ENCODE measurements at places on chromosomes 2 and 18.

- no peak for DNase-seq
Observed at GRCh38 chr2:187493877-187494568, 46.0 kb upstream of the CALCRL start.

DNA sequence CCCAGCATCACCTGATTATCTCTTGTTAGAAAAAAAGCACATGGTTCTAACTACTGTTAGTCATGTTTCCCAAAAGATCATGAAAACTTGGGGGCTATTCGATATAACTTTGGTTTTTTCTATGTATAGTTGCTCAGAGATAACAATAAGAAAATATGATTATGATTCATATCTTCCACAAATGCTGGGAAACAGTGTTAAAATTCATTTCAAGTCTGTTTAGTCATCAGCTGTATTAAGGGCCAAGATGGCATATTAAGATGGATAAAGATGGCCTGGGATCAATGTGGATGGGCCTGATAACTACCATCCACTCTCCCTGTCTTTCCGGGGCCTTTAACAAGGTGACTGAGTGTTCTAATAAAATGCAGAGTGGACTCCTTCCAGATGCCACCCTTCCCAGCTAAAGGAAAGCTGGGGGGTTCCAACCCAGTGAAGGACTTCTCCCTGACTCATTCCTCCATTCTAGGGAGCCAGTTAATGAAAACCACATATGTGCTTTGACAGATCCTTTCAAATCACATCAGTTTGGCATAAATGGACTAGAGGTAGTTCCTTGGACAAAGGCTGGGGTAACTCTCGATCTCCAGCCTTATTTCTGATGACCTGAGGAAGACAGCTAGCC, 221.6 kb downstream of the VAPA start:
- no peak for DNase-seq

GRCh38 chr2:86520153-86520552, 43.1 kb downstream of the CHMP3 start:
- DNase-seq = no peak

GRCh38 chr2:165311949-165312348, 72.7 kb downstream of the SCN2A start:
- no peak for DNase-seq

- DNase-seq = no peak
Observed at GRCh38 chr18:27724362-27724761, 452.6 kb downstream of the CDH2 start.

- no peak for DNase-seq
Observed at GRCh38 chr18:49886891-49887764, 73.8 kb upstream of the ACAA2 start.

DNA sequence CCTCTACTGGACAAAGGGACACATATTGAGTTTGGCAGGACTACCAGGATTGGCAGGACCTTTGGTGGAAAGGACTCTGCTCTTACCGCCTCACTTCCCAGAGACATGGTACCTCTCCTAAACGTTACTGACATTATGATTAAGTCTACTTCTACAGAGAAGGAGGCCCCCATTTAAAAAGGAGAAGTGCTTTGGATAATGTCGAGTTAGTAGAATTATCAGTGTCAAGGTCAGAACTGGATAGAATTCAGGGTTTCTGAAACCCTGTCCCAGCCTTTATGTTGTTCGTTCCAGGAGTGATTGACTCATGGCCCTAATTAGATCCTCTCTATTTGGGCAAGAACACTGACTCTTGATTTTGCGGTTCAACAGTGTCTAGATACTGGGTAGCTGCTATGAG, 45.8 kb downstream of the LRRTM1 start:
- DNase-seq = peak; percentile 75

GRCh38 chr2:40244675-40245074, 207.2 kb downstream of the SLC8A1 start:
- DNase-seq = no peak

DNA sequence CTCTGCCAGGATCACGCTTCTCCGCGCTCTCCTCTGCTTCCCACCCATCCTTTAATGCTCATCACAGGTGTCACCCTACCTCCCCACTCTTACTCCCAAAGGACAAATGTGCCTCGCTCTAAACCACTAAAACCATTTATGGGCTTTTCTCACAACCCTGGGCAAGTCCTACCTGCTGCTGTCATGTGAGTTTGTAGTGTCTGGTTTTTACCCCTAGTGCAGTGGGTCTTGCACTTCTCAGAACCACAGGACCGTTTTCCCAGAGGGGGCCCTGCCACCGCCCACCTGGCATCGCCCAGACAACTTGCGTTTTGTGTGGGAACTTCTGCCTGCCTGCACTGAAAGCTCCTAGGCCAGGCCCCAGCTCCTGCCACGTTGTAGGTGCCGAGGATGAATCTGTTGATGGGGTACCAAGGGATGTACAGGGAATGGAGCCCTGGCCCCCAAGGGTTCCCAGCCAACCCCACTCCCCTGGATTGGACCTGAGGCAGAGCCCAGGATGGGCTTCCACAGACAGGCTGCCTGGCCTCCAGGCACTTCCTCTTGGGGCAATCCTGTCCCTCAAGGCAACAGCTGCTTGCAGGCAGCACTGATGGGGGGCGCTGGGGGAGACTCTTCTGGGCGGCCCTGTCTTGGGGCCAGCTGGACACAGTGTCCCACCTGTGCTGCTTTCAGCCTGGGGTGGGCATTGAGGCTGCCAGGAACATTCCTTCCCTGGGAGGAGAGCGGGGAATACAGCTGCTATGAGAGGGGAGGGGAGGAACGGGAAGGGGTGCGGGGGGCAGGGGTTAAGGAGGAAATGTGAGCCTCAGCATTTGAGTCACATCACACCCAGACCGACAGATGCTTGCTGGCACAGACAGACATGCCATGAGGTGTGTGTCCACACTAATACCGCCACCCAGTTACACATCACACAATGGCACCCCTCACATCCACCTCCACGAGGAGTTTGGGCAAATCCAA, 176.3 kb downstream of the ZFP36L2 start:
- DNase-seq = no peak

GRCh38 chr18:32696376-32696775, 76.4 kb downstream of the KLHL14 start:
- peak; percentile 74 for DNase-seq

- peak; percentile 95 for DNase-seq
Observed at GRCh38 chr2:40240070-40240469, 211.8 kb downstream of the SLC8A1 start.

DNA sequence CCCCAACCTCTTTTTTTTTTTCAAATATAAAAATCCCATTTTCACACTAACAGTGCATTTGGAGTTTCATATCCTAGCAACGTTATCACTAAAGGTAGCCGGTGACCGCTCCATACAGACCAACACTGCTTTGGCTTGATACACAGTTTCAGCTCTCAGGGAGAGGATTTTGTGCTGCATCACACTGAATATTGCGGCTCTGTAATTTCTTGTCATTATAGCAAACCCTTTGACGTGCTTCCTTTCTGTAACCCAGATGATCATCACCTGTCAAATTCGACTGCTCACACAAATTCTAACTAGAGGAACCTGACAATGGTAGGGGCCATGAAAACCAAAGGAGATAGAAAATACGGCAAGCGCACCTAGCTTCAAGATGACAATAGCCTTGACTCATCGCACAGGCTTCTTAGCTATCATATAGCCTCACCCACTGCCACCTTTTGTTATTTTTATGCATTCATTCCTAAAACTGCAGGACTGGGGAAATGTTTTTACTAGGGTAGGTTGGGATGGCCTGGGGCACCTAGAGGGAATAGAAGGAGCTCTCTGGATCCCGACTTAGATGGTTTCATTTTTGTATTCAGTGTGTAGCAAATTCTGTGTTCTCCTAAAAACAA, 582.9 kb upstream of the PIK3C3 start:
- DNase-seq = no peak

- DNase-seq = no peak
Observed at GRCh38 chr2:216216951-216217903, 108.1 kb downstream of the XRCC5 start.

DNA sequence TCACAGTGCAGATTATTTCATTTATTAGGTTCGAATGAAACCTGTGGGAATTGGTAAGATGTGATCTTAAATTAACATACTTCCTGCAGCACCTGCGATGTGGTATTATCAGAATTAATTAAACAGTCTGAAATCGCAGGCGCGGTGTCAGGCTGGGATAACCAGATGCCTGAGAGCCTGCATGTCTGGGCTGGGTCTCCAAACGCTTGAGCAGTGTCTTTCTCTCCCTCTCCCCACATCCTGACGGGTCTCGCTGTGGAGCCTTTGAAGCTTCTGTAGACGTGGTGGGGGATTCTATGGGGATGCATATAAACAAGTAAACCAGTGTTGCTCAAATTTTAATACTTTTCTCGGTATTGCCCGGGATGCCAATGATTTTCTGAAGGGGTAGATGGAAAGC, 366.2 kb upstream of the SPRED2 start:
- peak; percentile 68 for DNase-seq

GRCh38 chr2:31937741-31938140, 73.1 kb downstream of the MEMO1 start:
- DNase-seq = no peak

- DNase-seq = no peak
Observed at GRCh38 chr18:9475643-9476591, 604 bp downstream of the RALBP1 start.

- DNase-seq = no peak
Observed at GRCh38 chr2:217746808-217747207, 256.0 kb downstream of the TNS1 start.

GRCh38 chr18:52607985-52608384, 268.0 kb downstream of the DCC start:
- no peak for DNase-seq

- no peak for DNase-seq
Observed at GRCh38 chr2:42103829-42104228, 56.0 kb downstream of the PKDCC start.

- no peak for DNase-seq
Observed at GRCh38 chr18:62170857-62171256, 16.0 kb downstream of the PIGN start.

- no peak for DNase-seq
Observed at GRCh38 chr2:28088970-28089369, 198.4 kb downstream of the BABAM2 start.

DNA sequence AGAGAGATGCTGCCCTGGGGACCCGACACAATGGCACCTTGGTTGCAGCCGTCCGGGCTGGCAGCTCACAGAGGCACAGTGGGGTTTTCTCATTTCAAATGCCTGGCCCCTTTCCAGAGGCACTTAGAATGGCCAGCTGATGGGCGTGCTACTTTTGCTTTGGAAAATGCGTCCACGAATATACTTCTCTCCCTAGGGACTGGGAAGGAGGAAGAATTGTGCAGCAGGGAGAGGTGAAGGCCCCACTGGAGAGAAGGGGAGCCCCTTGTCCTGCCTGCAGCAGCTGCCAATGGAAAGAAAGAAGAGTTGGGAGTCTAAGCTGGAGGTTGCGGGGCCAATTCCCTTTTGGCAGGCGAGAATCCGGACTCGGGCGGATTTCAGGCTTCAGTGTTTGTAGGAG, 1.1 kb upstream of the MAL start:
- no peak for DNase-seq

Data from esophagus muscularis mucosa (tissue), 4 donors.